ENCODE measurements at places on chromosomes 16 and 17.

- no peak for DNase-seq
Measured at GRCh38 chr17:28698253-28698941, 13.3 kb downstream of the PROCA1 start.

GRCh38 chr17:72512649-72513556 is 392.1 kb downstream of the SOX9 start:
- no peak for DNase-seq

GRCh38 chr17:78781104-78781892 is 775 bp downstream of the CYTH1 start:
- DNase-seq, result peak; percentile 77

DNA sequence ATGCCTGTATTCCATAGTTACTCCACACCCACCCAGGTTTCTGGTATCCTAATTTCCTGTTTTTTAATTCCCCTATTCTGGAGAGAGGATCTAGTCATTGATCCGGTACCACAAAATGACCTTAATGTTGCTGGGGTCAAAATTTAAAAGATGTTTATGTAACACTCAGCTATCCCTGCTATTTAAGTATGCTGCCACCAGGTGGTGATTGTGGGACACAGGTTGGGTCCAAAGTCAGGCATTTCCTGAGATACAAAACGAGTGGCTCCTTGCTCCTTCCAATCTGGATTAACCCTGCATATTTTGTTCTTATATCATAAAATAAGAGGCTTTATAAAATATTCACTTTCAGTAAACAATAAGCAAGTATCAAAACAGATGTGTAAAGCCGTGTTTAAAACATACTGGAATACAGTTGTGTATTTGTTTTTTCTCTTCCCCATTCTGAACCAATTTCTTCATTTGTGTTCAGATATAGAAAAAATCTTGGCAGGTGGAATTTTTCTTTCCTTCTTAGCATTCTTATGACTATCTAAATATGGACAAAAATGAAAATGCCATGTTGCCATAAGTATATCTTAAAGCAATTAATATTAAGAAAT is 16.3 kb downstream of the HS3ST4 start:
- peak; percentile 61 for DNase-seq

- no peak for DNase-seq
Measured at GRCh38 chr17:80944326-80944725, 47.3 kb upstream of the CHMP6 start.

- no peak for DNase-seq
Measured at GRCh38 chr16:1520461-1520860, 13.0 kb upstream of the TMEM204 start.
